Left ventricle myocardium inferior (tissue), 1 donor: ENCODE measurements at places on chromosomes 4 and X.

- DNase-seq, result no peak
Measured at GRCh38 chr4:6972911-6973310, 63.3 kb downstream of the TBC1D14 start.

DNA sequence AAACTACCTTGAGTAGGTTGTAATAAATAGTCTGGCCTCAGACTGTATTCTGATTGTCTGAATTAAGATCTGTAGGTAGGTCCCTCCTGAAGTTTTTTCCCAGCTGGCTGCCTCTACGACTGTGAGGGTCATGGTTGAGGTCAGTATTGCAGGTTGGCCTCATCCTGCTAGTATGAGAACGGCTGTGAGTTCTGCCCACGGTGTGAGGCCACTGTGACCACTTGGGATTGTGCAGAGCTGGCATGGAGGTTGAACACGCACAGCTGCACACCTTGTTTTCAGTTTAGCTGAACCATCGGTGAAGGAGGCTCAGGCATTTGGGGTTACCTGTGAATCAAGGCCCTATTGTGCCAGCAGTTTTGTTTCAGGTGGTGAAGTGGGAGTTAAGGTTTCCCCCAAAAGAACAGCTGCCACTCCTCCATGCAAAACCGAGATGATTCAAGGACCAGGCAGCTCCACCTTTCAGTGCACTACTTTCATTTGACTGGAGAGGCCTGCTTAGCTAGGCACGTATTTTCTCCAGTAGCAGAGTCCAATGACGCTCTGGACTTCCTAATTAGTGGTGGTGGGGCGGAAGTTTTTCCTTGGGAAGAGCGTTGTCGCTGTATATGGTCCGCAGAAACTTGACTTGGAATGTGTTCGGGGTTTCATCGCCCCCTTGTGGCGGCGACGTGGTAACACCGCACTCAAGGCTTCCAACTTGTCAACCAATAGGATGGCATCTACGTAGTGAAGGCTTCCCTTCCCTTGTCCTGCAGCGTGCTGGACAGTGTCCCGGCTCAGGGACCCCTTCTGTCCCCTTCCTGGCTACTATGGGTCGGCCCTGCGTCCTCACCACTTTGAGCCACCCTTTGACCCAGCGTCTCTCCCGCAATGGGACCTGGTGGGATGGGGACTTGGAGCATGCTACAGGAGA is 13.8 kb downstream of the CMC4 start:
- peak; percentile 52 for DNase-seq

DNA sequence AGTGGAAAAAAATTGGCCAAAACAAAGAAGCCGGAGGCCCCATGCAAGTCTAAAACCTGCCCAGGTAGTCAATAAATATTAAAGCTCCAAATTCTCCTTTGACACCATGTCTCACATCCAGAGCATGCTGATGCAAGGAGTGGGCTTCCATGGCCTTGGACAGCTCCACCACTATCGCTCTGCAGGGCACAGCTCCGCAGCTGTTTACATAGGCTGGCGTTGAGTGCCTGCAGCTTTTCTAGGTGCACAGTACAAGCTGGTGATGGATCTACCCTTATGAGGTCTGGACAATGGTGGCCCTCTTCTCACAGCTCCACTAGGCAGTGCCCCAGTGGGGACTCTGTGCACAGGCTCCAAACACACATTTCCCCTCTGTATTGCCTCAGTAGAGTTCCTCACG is 84.2 kb upstream of the LANCL3 start:
- no peak for DNase-seq

DNA sequence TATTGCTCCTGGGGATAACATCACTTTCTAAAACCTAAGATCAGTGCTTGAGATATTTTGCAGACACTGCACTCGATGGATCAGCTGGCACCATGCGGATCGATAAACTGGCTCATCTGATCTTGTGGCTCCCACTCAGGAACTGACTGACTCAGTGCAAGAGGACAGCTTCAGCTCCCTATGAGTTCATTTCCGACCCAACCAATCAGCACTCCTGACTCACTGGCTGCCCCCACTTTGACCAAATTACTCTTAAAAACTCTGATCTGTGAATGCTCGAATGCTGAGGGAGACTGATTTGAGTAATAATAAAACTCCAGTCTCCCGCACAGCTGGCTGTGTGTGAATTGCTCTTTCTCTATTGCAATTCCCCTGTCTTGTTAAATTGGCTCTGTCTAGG is 110.1 kb downstream of the ANAPC4 start:
- no peak for DNase-seq

GRCh38 chrX:23478056-23478455 is 143.4 kb downstream of the PTCHD1 start:
- DNase-seq, result no peak

DNA sequence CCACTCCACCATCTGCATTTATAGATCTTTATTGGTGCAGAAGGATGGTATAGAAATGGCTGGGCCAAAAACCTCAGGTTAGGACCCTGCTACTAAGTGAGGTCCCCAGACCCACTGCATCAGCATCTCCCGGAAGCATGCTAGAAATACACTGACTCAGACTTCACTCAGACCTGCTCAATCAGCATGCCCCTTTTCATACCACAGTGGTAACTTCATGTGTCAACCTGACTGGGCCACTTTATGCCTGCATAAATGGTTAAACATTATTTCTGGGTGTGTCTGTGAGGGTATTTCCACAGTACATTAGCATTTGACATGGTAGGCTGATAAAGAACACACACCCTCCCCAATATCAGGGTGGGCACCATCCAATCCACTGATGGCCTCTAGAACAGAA is 118.6 kb upstream of the VCX3B start:
- DNase-seq, result no peak

- DNase-seq, result no peak
Measured at GRCh38 chr4:137043184-137043583, 489.1 kb downstream of the PCDH18 start.

DNA sequence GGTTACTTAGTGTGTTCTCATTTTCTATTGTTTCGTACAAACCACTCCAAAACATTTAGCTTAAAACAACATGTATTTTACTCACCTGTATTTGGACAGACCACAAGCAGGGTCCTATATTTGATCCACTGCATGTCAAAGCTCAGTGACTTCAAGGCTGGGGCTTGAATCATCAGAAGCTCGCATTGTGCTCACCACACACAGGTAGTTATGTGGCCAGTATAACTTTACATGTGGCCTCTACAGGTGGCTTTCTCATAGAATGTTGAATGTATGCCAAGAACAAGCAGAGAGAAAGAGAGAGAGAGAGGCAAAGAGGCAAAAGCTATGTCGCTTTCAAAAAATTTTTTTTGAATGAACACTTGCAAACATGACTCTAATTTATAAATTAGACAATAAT is 107.6 kb downstream of the QRFPR start:
- DNase-seq, result no peak

DNA sequence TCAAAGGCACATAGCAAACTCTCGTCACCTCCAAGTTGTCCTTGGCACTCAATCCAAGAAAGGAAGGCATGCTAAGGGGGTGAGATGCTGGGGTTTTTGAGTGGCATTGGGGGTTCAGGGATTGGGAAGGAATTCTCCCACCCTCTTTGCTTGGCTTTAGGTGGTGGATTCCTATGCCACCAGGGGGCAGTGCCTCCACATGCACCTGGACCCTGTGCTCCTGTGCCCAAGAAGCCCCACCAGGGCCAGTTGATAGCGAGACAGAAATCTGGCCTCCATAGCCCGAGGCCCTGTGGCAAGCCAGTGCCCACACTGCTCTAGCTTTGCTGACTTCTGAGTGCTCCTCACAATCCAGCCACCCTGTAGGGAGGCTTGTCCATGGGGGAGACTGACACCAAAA is 2.0 kb upstream of the FATE1 start:
- DNase-seq, result no peak

GRCh38 chr4:13656569-13657405 is 29.3 kb upstream of the BOD1L1 start:
- peak; percentile 40 for DNase-seq

DNA sequence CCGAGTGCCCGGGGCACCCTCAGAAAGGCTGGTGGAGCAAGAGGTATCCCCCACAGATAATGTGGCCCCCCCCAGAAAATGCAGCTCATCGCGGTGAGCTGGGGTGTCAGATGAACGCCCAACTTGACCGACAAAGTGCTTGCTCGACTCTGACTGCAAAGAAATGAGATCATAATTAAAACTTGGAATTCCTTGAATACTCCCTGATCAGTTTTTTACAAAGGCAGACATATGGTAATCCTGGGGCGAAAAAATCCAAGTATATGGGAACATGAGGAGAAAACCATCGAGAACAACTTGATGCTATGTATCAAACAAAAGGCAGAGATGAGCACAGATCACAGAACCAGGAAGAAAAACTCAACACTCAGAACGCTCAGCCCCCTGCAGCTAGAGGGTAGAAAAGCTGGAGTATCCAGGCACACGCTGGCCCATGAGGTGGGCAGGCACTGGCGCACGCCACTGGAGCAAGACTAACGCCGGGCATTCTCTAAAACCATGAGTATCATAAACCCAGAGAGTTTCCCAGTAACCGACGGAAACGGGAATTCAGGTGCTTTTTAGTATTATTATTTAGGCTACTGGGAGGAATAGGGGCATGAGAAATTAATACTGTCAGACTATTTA is 127.3 kb downstream of the AFAP1 start:
- no peak for DNase-seq

GRCh38 chr4:173448103-173448502 is 49.2 kb upstream of the SCRG1 start:
- peak; percentile 43 for DNase-seq

- DNase-seq, result peak; percentile 29
Measured at GRCh38 chrX:119512146-119512800, 44.0 kb downstream of the SLC25A5 start.

GRCh38 chrX:123263270-123263669 is 79.2 kb downstream of the GRIA3 start:
- DNase-seq, result no peak

- no peak for DNase-seq
Measured at GRCh38 chrX:107710617-107711391, 64.8 kb downstream of the TSC22D3 start.

GRCh38 chr4:187270154-187270553 is 546.5 kb upstream of the FAT1 start:
- no peak for DNase-seq

DNA sequence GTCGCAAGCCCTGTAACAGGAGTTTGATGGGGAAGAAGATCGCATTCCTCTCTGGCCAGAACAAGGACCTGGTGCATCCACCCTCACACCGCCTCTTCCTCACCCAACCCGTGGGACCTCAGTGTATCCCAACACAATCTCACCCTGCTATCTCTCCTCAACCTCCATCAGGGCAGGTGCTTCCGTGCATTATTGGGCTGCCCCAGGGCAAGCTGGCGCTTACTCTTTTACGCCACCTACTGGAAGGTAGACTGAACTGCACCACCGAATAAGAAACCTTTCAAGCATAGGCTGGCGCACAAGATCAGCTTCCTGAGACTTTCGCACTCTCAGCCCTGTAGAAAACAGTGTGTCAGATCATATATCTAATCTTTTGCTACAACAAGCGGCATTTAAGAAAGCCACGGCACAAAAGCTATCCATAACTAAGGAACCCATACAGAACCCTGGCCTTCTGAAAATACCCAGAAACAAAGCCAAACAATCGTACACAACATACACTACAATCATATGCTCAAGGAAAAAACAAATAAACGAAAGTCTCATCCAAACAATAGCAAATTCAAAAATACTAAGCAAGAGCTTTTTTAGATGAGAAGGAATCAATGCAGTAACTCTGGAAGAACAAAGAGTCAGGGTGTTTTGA is 209.3 kb downstream of the UGT8 start:
- no peak for DNase-seq

DNA sequence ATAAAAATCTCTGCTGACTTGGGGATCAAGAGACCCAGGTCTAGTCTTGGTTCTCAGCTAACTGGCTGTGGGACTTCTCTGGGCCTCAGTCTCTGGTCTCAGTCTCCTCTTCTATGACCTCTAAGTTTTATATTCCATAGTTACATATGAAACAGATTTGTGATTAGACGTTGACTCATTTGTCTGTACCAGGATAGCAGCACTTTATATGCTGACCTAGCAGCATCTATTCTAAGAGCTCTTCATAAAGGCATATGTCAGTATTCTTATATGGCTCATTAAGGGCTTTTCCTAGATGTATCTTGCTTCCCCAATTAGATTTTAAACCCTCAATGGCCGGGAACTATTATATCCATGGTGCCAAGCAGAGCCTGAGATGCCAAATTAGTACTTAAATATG is 12.7 kb downstream of the GRPR start:
- DNase-seq, result no peak

GRCh38 chr4:151804086-151804630 is 43.4 kb upstream of the GATB start:
- DNase-seq, result no peak

DNA sequence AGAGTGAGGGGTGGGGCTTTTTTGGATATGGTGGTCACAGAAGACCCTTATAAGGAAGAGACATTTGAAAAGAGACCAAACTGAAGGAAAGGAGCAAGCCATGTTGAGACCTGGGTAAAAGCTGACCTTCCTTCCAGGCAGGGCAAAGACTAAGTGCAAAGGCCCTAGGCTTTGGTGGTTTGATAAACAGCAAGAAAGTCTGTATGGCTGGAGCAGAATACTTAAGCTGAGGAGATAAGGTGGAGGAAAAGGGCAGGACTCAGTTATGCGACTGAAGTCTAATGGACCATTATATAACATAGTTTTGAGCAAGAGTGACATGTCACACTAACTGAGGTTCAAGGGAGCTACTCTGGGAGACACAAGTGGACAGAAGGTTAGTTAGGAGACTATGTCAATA is 20.0 kb downstream of the SH3RF1 start:
- no peak for DNase-seq

DNA sequence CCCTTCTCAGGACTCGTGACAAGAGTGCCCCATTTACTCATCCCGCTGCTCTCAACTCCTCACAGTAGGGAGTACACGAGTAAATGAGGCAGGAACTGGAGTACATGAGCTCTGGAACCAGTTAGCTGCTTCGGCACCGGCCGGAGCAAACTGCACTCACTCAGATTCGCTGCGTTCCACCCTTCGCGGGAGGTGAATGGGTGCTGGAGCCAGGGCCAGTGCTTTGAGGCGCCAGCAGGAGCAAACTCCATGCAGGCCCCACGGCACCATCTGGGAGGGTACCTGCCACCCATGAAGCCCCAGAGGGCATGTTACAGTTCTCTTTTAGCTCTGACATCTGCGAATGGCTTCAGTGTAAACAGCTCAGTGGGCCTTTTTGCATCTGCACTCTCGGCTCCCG is 315.5 kb upstream of the GK2 start:
- DNase-seq, result no peak

DNA sequence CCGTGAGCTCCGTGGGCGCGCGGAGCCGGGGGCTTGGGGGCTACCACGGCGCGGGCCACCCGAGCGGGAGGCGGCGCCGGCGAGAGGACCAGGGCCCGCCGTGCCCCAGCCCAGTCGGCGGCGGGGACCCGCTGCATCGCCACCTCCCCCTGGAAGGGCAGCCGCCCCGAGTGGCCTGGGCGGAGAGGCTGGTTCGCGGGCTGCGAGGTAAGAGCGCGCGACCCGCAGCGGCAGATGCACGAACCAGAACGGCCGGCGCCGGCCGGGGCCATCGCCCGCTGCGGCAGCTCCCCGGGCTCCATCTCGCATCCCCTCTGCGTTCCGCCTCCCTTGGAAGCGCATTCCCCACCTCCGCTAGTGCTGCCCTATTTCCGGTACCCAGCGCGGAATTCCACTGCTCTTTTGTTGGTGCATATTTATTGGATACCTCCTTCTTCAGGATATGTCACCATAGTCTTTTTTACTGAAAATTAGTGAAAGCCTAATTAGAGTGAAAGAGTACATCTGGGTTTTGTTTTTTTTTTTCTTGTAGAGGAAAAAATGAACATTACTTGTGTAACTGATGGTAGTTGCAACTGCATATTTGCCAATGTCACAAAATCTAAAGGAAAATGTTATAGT is 797 bp downstream of the PKD2 start:
- DNase-seq, result peak; percentile 43
